ENCODE measurements at places on chromosomes 6 and 20.

GRCh38 chr6:8065519-8065911, 1.3 kb upstream of the BLOC1S5 start:
- peak; percentile 3 for DNase-seq

- DNase-seq: no peak
These were observed 101.4 kb downstream of the TNFAIP3 start for GRCh38 chr6:137968455-137968804.

DNA sequence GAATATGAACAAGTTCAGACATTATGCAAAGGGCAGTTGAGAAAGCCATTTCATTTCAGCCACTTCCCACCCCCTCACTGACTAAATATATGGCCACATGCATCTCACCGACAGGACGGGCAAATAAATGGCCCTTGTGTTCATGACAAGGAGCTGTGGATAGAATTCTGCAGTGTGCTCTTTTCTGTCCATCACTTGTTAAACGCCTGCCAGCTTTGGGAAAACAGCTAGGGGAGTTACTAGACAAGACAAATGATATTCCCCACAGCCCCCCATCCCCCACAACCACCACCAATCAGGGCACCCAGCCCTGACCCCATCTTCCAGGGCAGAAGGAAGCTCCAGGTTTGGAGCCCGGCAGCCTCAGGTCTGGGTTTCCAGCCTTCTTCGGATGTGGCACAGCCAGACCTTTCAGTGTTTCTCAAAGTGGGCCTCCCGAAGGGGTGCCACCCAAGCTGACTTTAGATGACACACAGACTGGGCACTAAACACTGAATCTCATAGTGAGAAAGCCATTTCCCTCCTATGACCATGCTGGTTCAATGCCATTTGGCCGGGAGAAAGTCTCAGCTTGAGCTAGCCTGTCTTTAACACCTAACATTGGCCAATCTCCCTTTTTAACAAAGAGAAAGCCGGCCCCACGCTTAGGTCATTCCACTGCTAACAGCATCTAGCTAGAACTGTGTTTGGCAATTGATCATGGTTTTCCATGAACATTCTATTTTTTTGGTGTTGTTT, 4.0 kb upstream of the RIPOR3 start:
- no peak for DNase-seq

- no peak for DNase-seq
These were observed 55.3 kb upstream of the BTN3A2 start for GRCh38 chr6:26309731-26310142.

- DNase-seq: no peak
These were observed 6.1 kb downstream of the THBD start for GRCh38 chr20:23043376-23043775.

DNA sequence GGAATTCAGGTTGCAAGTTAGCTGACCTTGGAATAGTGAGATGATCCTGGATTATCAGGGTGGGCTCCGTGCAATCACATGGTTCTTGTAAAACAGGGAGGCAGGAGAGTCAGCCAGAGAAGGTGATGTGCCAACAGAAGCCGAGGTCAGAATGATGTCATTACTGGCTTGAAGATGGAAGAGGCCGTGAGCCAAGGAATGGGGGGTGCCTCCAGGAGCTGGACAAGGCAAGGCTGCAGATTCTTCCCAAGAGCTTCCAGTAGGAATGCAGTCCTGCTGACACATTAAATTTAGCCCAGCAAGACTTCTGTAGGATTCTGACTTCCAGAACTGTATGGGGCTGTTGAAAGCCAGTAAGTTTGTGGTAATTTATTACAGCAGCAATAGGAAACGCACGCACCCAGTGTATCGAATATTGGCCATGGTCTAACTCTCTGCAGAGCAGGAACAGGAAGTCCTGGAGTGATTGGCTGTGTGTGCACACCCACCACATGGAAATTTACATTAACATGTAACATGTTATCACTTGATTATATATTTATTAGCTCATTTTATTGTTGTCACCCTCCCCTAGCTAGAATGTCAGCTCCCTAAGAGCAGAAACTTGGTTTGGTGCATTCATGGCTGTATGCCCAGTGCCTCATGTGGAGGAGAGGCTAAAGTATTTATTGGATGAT, 19.1 kb downstream of the SLC24A3 start:
- DNase-seq: no peak

- no peak for DNase-seq
These were observed 249.7 kb upstream of the AFDN start for GRCh38 chr6:167576828-167577503.

DNA sequence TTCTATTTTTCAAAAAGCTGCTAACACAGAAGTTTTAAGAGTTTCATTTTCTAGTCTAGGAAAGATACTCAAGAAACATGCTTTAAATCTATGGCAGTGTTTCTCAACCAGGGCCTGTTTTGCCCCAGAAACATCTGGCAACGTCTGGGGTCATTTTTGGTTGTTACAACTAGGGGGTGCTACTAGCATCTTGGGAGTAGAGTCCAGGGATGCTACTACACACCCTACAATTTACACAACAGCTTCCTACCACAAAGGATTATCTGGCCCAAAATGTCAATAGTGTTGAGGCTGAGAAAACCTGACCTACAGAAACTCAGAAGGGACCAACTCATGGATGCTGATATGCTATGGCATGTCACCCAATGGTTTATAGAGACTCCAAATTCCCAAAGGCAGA, 24.4 kb downstream of the SERAC1 start:
- no peak for DNase-seq

DNA sequence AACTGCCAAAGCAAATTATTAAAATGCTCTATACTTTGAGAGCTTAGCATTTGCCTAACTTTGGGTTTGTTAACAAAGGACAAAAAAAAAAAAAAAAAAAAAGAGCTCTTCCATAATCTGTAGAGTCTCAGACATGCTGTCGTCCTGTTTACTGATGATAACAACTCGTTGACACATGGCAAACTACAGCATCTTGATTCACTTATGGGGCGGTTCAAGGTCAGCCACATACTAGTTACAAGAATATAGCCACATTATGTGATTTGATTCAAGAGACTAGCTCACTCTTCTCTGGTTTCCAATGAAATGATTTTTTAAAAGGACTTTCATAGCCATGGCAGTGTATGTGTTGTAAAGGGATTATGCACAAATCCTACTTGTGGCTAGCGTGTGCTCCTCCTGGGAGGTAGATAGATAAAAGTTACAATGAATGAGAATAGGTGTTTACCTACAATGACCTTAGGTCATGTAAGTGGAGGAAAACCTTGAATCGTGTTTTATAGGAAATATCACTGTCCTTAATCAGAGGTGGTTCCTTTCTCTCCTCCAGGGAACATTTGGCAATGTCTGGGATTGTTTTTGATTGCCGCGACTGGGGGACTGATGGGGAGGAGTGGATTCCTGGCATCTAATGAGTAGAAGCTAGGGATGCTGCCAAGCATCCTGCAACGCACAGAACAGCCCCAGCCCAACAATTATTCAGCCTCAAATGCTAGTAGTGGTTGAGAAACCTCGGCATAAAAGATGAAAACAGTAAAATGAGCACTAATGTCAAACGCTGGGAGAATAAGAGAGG, 969.2 kb upstream of the SLC35B3 start:
- no peak for DNase-seq

GRCh38 chr6:36814249-36814648, 25.0 kb downstream of the CPNE5 start:
- DNase-seq: no peak

DNA sequence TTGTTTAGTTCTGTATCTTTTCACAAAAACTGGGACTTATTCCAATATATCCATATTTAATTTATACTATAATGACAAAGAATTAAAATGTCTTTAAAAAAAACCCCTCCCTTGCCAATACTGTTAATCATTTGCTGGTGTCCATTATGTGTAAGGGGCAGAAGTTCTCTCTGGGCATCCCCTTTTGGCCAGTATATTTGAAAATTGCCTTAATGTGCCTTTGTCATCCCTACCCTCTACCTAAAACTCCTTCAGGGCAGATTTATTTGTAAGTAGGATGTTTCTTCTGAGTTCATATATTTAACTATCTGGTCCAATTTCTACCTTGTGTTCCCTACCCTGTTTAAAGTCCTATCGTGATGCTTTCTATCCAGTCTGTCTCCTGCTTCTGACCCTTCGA, 62.9 kb downstream of the ARHGAP18 start:
- no peak for DNase-seq

DNA sequence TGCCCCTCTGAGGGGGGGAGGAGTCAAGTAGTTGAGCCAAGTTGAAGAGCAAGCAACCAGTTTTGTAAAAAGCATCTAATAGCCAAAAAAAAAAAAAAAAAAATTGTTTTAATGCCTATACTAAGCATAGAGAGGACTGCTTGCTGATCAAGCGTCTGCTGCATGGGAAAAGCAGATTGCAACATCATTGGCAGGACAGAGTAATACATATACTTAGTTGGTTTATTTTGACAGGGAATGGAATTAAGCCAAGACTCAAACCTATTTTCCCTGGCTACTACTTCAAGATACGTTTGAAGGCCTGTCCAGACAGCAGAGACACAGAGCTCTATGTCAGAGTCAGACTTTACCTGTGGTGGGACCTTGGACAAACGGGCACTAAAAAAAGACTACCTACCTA, 120.5 kb downstream of the RTN4IP1 start:
- DNase-seq: no peak

DNA sequence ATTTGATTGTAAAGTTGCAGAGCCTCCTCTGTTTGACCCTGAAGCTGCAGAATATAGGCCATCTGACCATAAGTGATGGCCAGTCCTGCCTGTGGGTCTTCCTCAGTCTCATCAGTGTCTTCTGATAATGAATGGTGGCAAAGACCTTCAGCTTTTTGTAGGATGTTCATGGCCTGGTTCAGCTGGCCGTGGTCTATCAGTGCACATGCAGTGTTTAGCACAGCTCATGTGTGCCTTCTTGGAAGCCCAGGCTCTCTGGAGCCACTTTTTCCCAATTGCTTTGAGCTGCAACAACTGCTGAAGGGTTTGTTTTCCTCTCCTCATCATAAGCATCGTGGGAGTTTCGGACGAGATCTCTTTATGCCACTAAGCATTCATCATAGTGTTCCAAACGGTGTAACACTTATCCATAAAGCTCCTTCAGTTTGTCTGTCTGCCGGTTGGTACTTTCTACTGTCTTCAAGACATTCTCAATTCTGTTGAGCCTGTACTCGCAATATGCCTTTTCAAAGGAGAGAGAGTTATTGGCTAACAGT, 70.1 kb upstream of the TULP4 start:
- DNase-seq: no peak

DNA sequence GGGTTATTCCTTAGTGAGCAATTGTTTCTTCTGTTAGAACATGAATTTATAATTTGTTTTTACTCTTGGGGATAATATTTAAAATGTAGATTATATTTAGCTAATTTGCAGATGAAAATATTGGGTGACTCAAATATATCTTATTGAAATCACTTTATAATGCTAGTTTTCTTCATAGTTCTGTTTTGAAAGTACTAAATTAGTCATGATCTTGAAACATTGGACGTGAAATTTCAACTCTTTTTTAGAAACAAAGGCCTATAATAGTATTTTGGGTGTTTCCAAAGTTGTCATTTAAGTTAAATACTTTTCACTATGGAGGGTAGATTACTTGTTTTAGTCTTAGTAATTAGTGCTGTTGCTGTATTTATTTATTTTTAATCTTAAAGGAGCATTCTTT, 250.9 kb downstream of the UTRN start:
- no peak for DNase-seq

DNA sequence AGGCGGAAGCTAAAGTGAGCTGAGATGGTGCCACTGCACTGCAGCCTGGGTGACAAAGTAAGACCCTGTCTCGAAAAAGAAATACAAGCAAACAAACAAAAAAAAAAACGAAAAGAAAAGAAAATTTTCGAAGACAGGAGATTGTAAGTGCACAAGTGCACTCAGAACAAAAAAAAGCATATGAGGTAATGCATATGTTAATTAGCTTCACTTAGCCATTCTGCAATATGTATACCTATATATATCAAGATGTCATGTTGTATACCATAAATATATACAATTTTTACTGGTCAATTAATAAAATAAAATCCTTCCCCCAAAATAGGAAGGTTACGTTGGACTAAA, 127.5 kb downstream of the RIN2 start:
- DNase-seq: no peak

- no peak for DNase-seq
These were observed 87.5 kb downstream of the SYNJ2 start for GRCh38 chr6:158068893-158069799.

GRCh38 chr20:3729811-3730540, 2.5 kb upstream of the HSPA12B start:
- DNase-seq: no peak

All from activated CD4-positive, alpha-beta T cell treated with anti-CD3 and anti-CD28 coated beads, Interleukin-2, amount 50 U/mL, for 4 hours (primary cell).